ENCODE measurements at places on chromosomes 1 and 21. TPM values are rescaled to one million over a fixed set of nuclear protein-coding genes. Genes with fewer than 3 reads are reported as not detected.

BATF3 gene
- total RNA-seq: 1.5 TPM

HSF2BP gene
- total RNA-seq: 5.3 TPM

SHE gene
- not detected for total RNA-seq

FCRLA gene
- 0.47 TPM for total RNA-seq

RIPPLY3 gene
- total RNA-seq: not detected

ANGPTL7 gene
- not detected for total RNA-seq

CD1C gene
- not detected for total RNA-seq

DNA sequence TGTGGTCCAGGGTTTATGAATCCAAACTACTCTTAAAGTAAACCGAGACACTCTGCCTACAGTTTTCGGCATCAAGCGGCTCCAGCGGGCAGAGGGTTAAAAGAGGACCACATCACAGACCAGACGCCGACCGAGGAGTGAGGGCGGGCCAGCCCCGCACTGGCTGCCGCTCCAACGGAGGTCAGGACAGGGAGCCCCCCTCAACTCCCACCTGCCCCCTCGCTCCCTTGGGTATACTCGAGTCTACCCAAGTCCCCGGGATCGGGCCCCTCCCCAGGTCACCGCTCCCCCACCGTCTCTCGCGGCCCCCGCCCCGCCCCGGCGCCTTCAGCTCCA is 312 bp downstream of the ARNT start:
- peak; percentile 72 for DNase-seq

DNA sequence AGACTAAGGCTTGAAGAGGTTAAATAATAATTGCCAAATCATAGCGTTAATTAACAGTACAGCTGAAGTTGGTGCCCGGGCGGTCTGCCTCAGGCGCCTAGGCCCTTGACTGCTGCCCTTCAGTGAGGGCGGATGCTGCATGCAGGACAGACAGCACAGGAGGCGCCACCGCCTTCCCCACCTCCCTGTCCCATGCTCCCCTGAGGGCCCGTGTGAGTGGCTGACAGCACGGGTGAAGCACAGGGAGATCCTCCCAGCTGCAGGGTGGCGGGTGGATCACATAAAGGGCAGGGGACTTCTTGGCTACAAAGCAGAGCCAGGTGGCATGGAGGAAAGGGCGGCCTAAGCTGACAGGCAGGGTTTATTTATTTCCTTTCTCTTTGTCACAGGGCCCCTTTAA is 49.1 kb downstream of the DDX20 start:
- DNase-seq: no peak

DNA sequence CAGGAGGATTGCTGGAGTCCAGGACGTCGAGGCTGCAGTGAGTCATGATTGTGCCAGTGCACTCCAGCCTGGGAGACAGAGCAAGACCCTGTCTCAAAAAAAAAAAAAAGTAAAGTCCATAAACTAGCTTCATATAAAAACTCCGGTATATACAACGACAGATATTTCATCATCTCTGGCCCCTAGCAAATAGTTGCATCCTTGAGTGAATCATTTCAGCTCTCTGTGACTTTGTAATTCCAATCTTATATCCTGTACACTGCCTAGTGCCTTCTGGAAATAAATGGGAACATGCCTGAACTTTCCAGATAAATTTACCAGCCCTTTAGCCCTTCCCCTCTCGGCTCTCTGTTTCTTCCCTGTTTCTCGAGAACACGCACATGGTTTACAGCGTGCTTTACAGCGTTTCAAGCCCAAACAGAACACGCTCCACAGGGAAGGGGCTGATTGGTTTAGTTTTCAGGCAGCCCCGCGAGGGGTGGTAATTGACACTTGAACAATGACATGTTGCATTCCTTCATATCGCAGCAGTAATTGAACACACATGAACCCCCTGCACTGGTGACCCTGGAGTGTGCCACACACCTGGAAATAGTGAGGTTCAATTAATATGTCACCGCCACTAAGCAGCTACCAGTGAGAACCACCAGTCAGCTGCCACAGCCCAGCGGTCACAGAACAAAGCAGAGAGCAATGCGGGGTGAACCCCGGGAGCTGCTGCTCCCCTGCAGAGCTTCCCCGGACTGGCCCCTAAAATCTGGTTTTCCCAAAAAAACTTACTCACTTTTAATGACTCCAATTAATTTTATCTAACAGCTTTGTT is 35.7 kb upstream of the SIM2 start:
- DNase-seq: peak; percentile 28

- DNase-seq: no peak
Observed at GRCh38 chr1:116405241-116406135, 32.4 kb downstream of the ATP1A1 start.

GRCh38 chr1:19313636-19313959 is 1.5 kb downstream of the SLC66A1 start:
- no peak for DNase-seq

DNA sequence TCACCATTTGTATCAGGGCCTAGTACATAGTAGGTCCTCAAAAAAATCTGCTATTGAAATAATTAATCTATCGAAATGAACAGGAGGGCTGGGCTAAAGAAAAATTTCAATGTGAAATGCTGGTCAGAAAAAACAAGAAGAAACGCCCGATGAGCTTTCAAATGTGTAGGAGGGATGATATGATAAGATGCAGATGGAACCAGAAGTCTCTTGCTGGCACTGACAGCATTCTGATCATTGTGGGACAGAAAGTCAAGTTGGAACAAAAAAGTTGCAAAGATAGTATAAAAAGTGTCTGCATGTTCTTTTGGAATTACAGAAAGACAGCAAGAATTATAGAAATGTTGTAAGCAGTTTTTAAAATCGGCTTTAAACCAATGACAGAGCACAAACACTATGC is 11.1 kb downstream of the G0S2 start:
- no peak for DNase-seq

DNA sequence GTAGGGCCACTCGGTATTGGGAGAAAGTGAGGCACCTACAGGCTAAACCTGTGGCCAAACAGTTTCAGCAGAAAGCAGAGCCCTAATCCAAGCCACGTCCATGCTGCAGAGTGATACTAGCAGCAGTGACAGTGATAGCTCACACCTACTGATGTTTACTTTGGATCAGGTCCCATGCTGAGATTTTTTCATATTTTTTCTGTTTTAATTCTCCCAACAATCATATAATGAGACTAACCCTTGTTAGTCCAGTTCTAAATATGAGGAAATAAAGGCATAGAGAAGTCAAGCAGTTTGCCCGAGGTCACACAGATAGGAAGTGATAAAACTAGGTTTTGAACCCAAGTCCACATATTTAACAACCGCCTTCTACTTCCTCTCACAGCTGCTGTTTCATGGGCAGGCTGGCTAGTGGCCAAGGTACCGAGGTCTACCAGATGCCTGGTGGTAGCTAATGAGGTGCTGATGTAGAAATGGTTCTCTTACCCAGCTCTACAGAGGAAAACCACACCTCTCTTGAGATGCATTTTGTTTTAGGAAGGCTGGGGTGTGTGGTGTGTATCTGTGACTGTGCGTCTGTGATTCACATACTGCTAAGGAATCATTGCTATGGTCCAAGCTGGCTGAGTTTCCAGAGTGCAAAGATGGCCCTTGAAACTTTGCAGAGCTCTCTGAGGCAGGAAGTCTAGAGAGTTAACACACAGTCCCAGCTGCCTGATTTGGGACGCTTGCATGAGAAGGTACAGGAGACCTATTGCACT is 80.3 kb upstream of the ARTN start:
- DNase-seq: peak; percentile 85

DNA sequence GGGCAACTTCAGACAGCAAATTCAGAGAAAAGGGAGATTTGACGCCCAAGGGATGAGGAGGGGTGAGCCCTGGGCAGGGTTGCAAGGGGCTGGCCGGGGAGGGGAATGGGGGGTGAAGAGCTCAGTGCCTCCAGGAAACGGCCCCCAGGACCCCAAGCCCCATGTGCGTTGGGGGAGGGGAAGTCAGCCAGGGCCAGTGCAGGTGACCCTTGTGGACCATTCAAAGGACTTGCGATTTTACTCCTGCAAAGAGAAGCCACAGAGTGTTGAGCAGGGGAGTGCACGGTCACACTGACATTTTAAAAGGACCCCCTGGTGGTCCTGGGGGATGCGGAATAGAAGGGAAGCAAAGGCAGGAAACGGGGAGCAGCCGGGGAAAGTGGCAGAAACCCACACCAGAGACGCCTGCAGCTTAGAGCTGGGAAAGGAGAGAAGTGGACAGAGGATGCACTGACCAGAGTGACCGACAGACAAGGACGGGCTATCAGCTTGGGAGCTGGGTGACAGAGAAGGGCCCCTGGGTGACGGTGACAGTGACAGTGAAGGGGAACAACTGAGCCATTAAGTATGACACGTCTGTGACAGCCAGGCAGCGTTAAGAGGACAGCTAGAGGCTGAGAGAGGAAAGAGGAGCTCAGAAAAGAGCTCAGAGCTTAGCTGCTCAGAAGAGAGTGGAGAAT is 54.0 kb upstream of the TMEM51 start:
- DNase-seq: no peak

DNA sequence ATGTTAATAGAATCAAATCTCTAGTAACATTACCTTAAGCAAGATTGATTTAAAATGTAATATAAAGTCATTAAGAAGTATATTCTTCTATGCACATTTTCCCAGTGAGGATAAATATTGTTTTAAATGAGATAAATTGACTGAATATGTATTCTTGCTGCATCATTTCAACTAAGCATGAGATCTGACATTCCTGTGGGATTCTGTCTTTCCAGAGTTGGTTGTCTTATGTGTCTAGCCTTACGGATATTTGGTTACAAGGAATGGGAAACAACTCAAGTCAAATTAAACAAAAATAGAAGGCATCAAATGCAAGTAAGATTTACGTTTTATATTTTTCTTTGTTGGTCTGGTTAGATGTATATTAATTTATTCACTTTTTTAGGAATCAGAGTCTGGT is 287.5 kb downstream of the PTGER3 start:
- DNase-seq: no peak

- DNase-seq: no peak
Observed at GRCh38 chr1:158011714-158012113, 18.3 kb downstream of the KIRREL1 start.

GRCh38 chr1:3507636-3508275 is 53.3 kb downstream of the ARHGEF16 start:
- no peak for DNase-seq

Data from MCF 10A (cell line).